H9 (cell line): ENCODE measurements at places on chromosomes 13 and 19. TPM values are rescaled to one million over a fixed set of nuclear protein-coding genes. Genes with fewer than 3 reads are reported as not detected.

DNA sequence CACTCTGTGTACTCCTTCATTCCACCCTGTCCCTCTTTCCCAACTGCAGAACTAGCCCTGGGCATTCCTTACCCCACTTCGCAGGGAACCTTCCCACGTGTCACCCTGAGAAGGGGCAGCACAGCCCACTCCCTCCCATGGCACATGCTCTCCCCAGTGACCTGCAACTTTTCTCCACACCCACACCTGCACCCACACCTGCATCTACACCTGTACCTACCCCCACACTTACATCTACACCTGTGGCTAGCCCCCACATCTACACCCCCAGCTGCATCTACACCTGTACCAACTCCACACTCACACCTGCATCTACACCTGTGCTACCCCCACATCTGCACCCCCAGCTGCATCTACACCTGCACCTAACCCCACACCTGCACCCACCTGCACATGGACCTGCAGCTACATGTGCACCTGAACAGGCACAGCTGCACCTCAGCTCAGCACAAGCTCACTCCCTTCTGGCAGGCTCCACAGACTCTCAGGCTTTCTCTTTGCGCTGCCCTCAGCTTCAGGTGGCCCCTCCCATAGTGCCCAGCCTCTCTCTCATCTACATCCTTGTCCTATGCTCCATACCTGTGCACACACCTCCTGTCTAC lies 234.1 kb downstream of the TUBA3C start:
- DNase-seq: no peak

Gene ZNF93
- 54.0 and 58.1 TPM in 2 replicates for total RNA-seq

Gene YJEFN3
- 15.7 and 16.6 TPM in 2 replicates for total RNA-seq

DNA sequence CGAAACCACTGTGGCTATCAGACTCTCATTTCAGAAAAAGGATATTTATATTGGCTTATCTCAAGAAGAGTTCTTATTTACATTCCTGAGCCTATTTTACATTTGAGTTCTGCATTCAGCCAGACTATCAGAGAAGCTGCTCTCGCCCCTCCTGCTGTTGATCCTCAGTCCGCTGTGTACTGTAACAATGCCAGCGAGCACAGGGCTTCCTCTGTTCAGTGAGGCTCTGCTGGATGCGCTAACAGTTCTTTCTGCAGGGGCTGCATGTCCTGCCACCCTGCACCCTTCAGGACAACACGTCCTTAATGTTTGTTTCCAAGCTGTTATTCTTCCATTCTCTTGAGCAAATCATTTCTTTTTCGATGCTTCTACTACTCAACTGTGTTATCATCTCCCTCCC lies 463.7 kb upstream of the SGCG start:
- DNase-seq: no peak

- DNase-seq: no peak
Measured at GRCh38 chr19:50187937-50188336, 15.5 kb upstream of the MYH14 start.

Gene FPR3
- total RNA-seq: not detected in 2 replicates

Gene KCNK6
- 5.4 and 6.5 TPM in 2 replicates for total RNA-seq

- DNase-seq: no peak
Measured at GRCh38 chr19:6022570-6023064, 44.7 kb upstream of the RANBP3 start.

Gene ZNF579
- 19.9 and 21.5 TPM in 2 replicates for total RNA-seq

Gene GDF15
- total RNA-seq: 5.7 and 7.0 TPM in 2 replicates

GRCh38 chr19:51292971-51293370 lies 18.5 kb upstream of the IGLON5 start:
- DNase-seq: peak; percentile 69

DNA sequence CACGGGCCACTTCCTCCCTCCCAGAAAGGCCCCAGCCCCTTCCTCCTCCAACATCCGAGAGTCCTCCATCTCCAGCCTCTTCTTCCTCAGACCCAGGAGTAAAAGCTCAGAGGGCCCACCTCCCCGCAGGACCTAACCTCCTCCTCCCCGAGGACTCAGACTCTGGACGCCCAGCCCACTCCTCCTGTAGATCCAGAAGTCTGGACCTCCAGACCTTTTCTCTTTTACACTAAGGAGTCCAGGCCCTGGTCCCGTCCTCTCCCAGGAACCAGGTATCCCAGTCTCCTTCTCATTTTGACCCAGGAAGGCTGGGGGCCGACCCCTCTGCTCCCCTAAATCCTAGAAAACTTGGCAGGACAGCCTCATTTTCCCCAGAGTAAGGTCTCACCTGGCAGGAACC lies 1.9 kb upstream of the KLK8 start:
- DNase-seq: no peak

Gene FFAR1
- total RNA-seq: not detected in 2 replicates

GRCh38 chr13:99119656-99120055 lies 81.0 kb upstream of the UBAC2 start:
- DNase-seq: no peak

Gene CYP4F12
- total RNA-seq: not detected in 2 replicates

- DNase-seq: peak; percentile 44
Measured at GRCh38 chr13:91017669-91018053, 329.8 kb upstream of the MIR17HG start.

DNA sequence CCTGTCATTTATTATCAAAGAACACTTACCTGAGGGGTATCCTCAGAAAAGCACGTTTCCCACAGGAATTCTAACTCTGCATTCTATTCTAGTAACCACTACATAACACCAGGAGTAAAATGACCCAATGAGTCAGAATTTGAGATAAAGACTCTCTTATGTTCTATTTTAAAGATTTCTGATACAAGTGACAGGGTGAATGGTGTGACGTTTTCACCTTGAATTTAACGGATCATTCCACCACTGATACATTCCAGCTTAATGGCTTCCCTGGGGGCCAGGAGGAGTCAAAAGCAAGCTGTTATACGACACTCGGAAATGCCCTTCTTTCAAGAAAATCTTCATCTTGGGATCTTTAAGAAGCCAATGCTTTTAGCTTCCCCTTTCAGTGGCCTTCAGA lies 55.2 kb downstream of the SLC7A1 start:
- no peak for DNase-seq

DNA sequence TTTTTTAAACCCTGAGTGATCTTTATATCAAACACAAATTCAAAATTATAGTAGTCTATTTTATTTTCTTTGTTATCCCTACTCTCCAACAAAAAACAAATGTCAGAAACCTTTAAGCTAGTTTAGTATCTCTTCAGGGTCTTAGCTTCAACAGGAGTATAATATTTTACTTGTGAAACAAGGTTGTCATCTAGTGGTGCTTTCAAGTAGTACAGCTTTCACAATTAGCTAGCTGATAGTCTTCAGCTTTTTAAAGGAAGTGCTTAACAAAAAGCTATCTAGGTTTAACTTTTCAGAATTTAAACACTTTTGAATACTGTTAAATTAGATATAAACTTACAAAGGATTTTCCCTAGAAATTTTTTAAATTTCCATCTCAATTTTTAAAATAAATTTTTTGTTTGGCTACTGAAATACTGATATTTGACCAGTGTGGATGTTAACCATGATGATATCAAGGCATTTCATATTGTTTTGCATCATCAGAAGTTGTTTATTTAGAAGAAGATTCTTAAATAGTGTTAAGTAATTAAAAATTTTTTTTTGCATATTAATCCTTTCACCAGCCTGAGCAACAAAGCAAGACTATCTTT lies 34.2 kb downstream of the TDRD3 start:
- DNase-seq: no peak

DNA sequence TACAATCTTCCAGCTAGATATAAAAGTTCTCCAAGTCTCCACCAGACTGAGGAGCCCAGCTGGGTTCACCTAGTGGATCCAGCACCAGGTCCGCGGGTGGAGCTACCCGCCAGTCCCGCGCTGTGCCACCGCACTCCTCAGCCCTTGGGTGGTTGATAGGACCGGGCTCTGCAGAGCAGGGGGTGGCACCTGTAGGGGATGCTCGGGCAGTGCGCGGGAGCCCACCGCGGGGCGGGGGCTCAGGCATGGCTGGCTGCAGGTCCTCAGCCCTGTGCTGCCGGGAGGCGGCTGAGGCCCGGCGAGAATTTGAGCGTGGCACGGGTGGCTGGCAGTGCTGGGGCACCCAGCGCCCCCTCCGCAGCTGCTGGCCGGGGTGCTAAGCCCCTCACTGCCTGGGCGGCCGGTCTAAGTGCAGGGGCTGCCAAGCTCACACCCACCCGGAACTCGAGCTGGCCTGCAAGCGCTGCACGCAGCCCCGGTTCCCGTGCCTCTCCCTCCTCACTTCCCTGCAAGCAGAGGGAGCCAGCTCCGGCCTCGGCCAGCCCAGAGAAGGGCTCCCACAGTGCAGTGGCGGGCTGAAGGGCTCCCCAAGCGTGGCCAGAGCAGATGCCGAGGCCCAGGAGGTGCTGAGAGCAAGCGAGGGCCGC lies 542.8 kb upstream of the PCDH9 start:
- DNase-seq: no peak

DNA sequence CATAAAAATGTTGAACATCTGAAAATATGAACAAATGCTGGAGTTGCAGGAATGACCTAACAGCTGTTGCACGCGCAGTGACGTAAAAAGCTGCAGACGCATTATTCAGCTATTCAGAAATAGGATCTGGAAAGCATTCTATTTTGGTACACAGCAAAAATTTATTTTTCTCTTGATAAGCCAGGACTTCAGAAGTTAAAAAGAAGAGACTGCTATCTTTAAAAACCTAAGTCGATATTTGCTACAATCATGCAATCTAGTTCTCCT lies 36.9 kb upstream of the STARD13 start:
- DNase-seq: no peak

DNA sequence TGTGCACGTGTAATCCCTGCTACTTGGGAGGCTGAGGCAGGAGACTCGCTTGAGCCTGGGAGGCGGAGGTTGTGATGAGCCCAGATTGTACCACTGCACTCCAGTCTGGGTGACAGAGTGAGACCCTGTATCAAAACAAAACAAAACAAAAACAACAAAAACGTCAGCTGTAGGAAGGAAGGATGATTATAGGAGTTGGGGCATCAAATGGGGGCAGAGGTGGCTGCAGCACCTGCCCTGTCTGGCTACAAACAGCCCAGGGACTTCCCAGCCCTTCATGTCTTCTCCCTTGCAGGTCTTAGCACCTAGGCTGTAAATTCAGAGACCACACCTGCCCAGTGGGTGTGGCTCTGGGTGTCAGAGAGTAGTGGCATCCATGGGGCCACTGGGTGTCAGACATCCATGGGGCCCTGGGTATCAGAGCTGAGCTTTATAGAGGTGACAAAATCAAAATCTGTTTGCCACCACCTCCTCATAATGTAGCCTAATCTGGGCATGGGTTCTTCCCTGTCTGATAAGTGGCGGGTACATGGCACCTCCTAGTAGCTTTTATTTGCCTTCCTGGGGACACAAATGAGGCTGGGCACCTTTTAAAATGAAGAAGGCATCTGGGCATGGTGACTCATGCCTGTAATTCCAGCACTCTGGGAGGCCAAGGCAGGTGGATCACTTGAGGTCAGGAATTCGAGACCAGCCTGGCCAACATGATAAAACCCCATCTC lies 4.7 kb upstream of the B3GNT3 start:
- DNase-seq: no peak

Gene RFPL4A
- not detected in 2 replicates for total RNA-seq
